Femur (tissue), 1 donor: ENCODE measurements at places on chromosomes 11 and 22.

DNA sequence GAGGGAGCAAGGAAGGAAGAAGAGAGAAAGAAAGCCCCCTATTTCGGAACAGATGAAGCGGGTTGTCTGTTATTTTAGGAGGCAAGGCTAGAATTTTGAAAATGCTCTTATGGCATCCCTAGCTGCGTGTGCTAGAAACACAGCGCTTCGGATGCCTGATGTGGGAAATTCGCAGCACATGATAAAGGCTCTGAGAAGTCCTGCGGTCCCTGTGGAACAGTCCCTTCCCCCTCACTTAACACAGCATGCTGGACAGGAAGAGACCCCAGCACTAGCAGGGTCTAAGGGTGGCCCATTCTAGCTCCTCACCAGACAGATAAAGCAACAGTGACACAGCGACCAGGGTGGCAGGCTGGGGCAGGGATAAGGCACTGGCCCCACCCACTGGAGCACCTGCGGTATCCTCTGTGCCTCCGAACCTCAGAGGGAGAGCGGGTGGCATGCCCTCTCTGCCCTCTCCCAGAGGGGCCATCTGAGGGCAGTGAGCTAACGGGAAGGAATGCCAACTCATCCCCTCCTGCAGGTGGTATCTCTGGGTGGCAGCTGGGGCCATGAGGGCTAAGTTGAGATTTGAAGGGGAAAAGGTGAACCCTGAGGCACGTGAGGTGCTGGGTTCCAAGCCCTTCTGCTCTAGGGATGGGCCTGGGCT is 75.7 kb downstream of the SCUBE1 start:
- DNase-seq = no peak

- no peak for DNase-seq
Observed at GRCh38 chr11:76252631-76253070, 46.3 kb upstream of the WNT11 start.

- peak; percentile 96 for DNase-seq
Observed at GRCh38 chr11:120185706-120186455, 25.0 kb upstream of the OAF start.

DNA sequence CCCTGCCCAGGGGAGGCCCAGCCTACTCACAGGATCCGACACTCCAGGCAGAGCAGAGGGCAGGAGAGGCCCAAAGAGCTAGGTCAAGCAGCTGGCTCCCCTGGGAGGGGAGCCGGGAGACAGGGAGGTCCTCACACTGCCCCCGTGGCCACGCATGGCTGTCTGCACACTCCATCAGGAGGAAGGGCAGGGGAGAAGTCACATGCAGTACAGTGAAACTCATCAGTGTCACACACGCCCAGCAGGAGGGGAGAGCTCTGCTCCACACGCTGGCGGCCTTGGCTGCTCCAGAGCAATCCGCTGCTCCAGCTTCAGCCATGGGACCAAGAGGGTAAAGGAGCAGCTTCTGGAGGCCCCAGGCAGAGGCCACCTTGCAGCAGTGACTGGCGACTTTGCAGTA is 14.3 kb downstream of the TCIRG1 start:
- no peak for DNase-seq

DNA sequence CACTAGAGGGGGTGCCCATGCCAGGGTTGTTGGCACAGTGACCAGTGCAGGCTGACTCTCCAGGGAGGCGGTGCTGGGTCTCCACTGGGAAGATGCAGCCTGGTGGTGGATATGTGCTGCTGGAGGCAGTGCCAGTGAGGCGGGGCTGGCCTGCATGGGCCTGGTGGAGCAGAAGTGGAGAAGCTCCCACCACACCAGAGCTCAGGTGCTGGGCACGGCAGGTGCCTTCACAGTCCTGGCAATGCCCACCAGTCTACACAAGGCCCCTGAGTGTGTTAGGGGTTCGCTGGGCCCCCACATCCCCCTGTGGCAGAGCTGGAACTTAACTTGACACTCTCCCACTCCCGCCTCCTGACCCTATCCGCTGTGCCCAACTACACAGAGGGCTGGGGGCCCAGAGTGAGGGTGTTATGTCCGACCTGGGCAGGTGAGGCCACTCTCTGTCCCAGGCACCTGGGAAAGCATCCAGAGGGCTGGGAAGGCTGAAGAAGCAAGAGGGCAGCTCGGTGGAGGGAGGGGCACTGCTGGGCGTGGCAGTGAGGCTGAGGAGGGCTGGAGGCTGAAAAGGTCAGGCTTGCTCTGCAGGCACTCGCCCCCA is 102.4 kb upstream of the B3GAT1 start:
- DNase-seq = peak; percentile 6

DNA sequence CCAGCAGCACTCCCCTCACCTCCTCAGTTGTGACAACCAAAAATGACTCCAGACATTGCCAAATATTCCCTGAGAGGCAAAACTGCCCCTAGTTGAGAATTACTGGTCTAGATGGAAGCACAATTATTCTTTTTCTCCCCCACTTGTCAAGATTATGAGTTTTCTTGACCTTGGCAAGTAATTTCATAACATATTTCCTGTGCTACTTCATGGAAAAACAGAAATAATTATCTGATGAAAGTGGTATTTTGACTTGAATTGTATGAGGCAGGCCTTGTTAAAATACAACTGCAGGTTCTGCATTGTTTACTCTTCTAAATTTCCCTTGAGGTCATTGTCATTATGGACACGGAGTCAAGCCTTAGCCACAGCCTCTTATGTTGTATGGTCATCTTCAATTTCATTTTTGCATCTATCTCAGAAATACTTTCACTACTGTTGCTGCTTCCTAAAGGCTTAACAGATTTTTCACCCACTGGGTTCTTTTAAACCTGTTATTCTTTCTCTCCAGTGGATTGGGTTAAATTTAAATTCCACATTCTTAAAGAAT is 32.2 kb upstream of the LDLRAD3 start:
- DNase-seq = no peak

DNA sequence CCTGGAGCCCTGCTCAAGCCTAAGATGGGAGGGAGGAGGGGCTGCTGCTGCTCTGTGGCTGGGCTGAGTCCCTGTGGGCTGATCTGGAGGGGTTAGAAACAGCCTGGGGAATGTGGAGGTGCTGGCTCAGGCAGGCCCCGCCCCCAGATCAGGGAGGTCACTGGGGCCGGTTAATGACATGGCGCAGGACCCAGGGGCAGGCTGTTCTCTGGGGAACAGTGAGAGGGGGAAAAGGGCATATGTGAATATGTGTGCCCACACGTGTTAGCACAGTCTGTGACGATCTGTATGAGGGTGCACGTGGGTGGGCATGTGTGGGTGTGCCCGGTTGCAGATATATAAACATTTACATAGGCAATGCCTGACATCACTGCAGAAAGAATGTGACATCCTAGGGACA is 143.5 kb downstream of the MIAT start:
- no peak for DNase-seq

GRCh38 chr11:64099436-64099835 is 63.7 kb downstream of the FLRT1 start:
- DNase-seq = no peak

GRCh38 chr11:67288452-67289225 is 464 bp upstream of the ANKRD13D start:
- DNase-seq = peak; percentile 94

GRCh38 chr11:8932564-8933180 is at the start of gene C11orf16:
Gene C11orf16, minus strand, starts transcription at chr11:8932947. Its CDS starts 639 bp downstream, at chr11:8932308.
- no peak for DNase-seq

GRCh38 chr11:93807980-93808379 is 23.9 kb downstream of the MED17 start:
- DNase-seq = no peak

DNA sequence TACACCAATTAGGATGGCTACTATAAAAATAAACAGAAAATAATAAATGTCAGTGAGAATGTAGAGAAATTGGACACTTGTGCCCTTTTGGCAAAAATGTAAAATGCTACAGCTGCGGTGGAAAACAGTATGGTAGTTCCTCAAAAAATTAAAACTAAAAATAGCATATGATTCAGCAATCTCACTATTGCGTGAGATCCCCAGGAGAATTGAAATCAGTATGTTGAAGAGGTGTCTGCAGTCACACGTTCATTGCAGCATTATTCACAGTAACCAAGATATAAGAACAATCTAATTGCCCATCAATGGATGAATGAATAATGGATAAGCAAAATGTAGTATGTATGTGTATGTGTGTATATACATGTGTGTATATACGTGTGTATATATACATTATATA is 6.8 kb downstream of the OR52N2 start:
- no peak for DNase-seq

DNA sequence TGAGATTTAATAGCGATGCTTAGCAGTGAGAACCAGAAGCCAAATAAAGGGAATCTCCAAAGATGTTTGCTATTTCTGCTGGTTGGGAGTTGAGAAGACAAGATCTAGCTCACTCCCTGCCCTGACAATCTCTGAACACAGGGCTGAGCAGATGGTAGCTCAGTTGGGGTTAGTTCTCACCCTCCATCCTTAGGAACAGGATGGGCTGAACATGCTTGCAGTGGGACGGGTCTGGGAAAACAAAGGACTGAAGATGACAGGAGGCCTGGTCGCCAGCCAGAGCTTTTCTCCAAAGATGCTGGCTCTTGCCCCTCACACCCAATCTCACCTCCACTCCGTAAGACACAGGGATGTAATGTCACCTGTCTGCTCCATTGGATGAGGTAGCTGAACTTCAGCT is 72.7 kb downstream of the SC5D start:
- no peak for DNase-seq

DNA sequence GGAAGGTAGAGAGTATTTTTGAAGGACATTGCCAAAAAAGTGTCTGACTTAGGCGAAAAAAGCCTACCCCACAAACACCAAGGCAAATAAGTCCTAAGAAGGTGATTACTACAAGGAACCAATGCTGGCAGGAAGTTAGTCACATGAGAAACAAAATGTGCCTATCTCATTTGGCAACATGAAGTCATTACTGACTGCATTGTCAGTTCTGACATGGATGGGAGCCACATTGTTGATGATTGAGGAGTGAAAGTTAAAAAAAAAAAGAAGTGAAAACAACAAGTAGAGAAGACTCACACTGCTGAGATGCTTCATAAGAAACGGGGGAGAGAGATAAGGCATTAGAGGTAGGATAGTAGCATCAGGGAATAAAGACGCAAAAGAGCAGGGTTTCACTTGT is 141.5 kb upstream of the FAT3 start:
- no peak for DNase-seq
